ENCODE measurements at places on chromosomes 11 and 22.

GRCh38 chr22:38080850-38081635 is 2.9 kb downstream of the SLC16A8 start:
- peak; percentile 79 for DNase-seq

DNA sequence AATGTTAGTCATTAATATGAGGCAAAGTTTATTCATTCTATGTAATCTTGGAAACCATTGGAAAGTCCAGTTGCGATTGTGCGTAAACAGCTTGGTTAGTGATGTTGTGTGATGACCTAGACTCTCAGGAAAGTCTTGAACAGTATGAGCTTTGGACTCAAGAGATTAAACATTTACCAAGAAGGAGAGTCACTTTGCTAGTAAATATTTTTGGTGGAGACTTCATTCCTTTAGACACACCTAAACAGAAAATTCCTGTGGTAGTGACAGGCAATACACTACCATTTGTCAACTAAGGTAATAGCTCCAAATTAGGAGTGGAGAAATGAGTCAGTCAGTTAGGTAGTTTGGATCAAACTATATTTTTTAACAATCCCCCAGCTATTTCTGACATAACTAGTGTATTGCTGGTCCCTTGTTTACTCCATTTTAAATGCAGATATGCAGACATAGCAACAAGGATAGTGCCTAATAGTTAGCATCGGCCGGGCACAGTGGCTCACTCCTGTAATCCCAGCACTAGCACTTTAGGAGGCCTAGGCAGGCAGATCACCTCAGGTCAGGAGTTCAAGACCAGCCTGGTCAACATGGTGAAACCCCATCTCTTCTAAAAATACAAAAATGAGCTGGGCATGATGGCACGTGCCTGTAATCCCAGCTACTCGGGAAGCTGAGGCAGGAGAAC is 89.3 kb downstream of the ARHGAP42 start:
- DNase-seq = no peak

GRCh38 chr22:37497062-37497599 is 10.9 kb upstream of the MFNG start:
- DNase-seq = no peak

- DNase-seq = no peak
Measured at GRCh38 chr22:21904250-21904789, 36.9 kb upstream of the MAPK1 start.

GRCh38 chr11:86244063-86244521 is 461 bp upstream of the EED start:
- DNase-seq = peak; percentile 96

- no peak for DNase-seq
Measured at GRCh38 chr11:44426958-44427357, 117.0 kb upstream of the ALX4 start.

DNA sequence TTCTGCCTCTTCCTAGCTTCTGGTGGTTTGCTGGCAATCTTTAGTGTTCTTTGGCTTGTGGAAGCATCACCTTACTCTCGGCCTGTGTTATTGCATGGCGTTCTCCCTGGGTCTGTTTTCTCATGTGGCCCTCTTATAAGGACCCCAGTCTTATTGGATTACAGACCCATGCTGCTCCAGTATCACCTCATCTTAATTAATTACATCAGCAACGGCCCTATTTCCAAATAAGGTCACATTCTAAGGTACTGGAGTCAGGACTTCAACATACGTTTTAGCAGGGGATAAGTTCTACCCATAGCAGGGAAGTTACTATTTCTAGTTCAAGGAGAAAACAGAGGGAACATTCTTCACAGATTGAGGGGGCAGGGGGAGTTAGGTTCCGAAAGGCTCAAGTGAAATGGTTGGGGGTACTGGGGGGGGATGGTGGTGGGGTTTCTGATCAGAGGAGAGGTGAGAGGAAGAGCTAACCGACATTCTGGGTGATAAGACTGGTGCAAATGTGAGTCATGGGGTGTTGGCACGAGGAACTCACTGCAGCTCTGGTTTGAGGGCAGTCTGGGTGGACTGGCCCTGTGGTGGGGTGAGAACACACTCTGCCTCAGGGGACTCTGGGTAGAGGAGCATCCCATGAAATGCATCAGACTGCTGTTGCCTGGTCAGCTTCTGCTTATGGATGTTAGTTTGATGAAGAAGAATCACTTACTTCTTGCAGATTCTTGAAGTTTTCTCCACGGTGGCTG is 51.5 kb upstream of the ZBED5 start:
- no peak for DNase-seq

GRCh38 chr22:40122792-40123191 is 54.9 kb upstream of the TNRC6B start:
- no peak for DNase-seq
